ENCODE measurements at places on chromosomes 7 and 10. TPM values are rescaled to one million over a fixed set of nuclear protein-coding genes. Genes with fewer than 3 reads are reported as not detected.

The PLEKHS1 gene
- total RNA-seq = 0.21 TPM

The BTBD16 gene
- not detected for total RNA-seq

The SPDYE5 gene
- total RNA-seq = not detected

The MRC1 gene
- 0.21 TPM for total RNA-seq

The WDFY4 gene
- 28.9 TPM for total RNA-seq

The GIMAP6 gene
- 26.2 TPM for total RNA-seq

The DIP2C gene
- 1.7 TPM for total RNA-seq

The ANKRD61 gene
- total RNA-seq = not detected

The NUPR2 gene
- not detected for total RNA-seq
